ENCODE measurements at places on chromosomes 4 and X.

DNA sequence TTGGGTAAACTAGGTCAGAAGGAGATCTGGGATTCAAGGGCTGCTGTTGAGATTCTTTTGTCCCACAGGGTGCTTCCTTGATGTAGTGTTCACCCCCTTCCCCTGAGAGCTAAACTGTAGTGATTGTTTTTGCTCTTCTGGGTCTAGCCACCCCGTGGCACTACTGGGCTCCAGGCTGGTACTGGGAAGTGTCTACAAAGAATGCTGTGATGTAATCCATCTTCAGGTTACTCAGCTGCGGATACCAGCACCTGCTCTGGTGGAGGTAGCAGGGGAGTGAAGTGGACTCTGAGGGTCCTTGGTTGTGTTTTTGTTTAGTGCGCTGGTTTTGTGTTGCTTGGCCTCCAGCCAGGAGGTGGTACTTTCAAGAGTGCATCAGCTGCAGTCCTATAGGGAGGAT is 365.5 kb downstream of the ZNF674 start:
- no peak for DNase-seq

GRCh38 chr4:149718500-149718899 is 97.1 kb downstream of the IQCM start:
- DNase-seq = no peak

DNA sequence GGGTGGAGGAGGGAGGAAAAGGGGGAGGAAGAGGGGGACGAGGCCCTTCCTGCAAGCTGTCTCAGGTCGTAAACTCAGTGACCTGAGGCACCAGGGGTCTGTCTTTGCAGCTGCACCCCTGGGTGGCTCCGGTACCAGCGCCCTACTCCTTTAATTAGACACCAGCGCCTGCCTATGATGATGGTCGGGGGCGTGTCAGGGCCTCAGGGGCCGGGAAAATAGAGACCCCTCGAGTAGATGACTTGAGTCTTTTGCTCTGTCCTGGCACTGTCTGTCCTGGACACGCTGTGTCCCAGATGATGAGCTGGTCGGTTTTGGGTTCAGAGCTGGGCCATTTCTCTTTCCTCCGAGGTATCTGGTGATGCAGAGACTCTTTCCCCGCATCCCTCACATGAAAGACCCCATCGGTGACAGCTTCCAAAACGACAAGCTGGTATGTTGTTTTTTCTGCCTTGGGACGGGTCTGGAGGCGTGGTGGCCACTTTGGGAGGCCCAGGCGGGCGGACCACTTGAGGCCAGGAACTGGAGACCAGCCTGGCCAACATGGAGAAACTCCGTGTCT is 11.2 kb downstream of the SLC25A6 start:
- no peak for DNase-seq

GRCh38 chr4:36208893-36209473 is 35.3 kb downstream of the ARAP2 start:
- no peak for DNase-seq

GRCh38 chr4:188780686-188781085 is 641.4 kb downstream of the TRIML1 start:
- DNase-seq = no peak

- no peak for DNase-seq
Measured at GRCh38 chr4:41394481-41394894, 137.8 kb downstream of the UCHL1 start.

- DNase-seq = no peak
Measured at GRCh38 chr4:2300431-2301224, 38.7 kb upstream of the MXD4 start.

- peak; percentile 75 for DNase-seq
Measured at GRCh38 chr4:40897557-40898203, 147.9 kb downstream of the NSUN7 start.

DNA sequence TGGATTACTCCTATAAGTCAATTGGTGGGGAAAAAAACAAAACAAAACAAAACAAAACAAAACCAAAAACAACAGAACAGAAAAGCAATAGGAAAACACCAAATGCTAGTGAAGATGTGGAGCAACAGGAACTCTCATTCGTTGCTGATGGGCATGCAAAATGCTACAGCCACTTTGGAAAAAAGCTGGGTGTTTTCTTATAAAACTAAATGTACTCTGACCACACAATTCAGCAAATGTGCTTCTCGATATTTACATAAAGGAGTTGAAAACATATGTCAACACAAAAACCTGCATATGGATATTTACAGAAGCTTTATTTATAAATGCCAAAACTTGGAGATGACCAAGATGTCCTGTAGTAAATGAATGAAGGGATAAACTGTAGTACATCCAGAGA is 703.6 kb upstream of the FAM241A start:
- no peak for DNase-seq

DNA sequence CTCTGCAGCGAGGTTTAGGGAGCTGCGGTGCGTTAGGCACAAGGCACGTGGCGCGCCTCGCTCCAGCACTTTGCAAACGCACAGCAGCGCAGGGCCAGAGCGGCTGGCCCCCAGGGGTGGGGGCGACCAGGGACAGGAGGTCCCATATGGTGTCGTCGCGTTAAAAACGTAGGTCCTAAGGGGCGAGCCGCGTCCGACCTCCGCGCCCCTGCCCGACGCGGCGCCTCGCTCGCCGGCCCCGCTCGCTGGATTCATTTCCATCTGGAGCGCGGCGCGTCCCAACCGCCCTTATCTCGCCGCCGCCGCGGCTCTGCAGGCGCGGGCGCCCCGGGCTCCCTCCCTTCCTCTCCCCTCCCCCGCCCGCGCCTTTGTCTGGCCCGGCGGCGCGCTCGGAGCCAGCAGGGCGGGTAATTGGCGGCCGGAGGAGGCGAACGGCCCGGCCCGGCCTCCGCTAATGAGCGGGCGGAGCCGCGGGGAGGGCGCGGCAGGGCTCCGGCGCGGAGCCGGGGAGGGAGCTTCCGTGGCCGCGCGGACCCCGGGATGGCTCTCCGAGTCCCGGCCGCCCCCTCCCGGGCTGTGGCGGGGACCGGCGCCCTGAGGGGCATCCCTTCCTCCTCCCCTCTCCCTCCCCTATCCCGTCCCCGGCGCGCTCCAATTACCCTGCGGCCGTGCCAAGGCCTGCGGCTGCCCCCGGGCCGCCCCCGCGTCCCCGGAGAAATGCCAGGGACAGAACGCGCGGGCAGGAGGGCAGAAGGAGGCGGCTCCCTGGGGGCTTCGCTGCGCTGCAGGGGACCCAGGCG is 409.0 kb downstream of the BCOR start:
- peak; percentile 28 for DNase-seq

DNA sequence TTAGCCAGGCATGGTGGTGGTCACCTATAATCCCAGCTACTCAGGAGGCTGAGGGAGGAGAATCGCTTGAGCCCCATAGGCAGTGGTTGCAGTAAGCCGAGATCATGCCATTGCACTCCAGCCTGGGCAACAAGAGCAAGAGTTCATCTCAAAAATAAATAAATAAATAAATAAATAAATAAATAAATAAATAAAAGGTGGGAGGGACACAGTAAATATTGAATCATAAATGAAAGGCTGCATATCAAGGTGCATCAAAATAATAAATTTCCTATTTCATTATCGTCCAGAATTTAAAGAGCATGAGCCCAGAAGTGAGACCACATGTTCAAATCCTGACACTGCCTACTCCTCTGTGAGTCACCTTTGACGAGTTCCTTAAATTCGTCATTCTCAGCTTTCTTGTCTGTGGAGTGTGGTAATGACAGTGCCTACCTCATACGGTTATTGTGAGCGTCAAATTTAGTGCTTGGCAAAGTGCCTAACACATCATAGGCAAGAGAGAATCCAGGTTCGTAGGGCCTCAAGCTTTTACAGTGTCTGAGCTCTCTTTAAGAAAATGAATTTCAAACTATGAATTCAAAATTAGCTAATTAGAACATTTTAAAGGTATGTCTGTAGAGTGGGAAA is 49.9 kb downstream of the IL15 start:
- no peak for DNase-seq

DNA sequence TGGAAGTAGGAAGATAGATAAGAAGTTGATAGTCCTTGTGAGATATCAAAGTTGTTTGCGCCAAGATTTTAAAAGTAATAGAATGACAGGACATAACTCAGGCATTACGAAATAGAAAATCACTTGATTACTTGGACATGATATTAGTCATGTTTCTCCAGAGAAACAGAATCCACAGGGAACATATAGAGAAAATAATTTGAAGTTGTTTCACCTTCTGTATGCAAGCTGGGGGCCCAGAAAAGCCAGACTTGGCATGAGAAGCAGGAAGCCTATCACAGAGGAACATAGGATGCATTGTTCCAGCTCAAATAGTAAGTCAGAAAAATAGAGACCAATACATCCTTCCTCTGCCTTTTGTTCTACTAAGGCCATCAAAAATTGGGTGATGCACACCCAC is 715.9 kb downstream of the TECRL start:
- no peak for DNase-seq

DNA sequence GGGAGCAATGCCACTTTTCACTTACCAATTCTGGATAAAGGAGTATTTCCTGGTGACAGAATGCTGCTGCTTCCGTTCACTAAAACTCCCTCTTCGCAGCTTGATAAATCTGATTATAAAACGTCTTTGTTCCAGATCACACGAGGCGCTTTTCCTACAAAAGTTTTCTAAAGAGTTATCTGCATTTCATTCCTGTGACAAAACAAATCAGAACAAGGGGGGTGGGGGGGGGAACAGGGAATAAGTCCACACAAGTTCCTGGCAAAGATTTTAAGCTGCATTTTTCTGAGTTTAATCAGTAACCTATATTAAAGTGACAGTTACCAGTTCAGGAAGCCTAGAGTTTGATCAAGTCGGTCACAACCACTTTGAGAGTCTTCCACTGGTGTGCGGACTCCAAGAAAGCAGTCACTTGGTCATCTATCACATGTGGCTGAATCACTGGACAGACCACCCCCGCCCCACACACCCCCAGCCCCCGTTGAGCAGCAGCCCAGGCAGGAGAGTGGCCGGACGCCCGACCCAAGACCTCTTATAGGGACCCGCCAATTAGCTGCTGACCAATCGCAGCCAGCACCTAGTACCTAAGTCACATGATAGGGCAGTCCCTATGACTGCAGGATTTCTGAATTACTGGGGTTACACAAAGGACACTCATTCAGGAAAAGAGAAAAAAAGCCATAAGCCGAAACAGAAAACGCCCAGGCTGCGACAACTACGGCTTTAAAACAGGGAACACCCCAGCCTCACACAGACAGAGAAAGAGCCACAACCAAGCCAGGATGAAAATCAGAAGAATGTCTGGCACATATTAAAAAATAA is 569.3 kb upstream of the DIPK2B start:
- peak; percentile 35 for DNase-seq

DNA sequence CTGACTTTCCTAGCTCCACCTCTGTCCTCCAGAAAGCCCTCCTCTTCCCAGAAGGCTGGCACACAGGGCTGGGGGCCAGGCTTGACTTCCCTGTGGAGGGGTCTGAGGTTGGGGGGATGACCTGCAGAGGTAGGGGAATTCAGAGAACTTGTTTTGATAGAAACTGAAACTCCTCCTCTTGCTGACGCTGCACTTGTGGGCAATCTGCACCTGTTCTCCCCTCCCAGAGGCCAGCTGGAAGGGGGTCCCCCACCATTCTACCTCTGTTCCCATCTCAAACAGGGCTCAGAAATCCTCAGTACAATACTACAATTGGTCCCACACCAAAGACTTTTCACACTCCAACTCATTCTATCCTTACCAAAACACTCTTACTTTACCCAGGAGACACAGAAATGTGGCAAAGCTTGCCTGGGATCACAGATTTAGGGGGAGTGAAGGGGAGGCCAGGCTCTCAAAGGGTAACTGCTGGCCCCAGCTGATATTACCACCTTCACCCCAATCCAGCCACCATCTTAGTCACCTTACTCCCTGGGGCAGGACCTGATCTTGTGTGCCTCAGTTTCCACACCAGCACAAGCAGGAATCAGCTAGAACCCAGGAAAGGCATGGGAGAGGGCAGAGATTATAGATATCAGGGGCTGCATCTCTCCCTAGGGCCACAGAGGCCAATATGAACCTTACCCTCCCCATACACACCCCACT is 18.5 kb downstream of the OTUD5 start:
- peak; percentile 67 for DNase-seq

DNA sequence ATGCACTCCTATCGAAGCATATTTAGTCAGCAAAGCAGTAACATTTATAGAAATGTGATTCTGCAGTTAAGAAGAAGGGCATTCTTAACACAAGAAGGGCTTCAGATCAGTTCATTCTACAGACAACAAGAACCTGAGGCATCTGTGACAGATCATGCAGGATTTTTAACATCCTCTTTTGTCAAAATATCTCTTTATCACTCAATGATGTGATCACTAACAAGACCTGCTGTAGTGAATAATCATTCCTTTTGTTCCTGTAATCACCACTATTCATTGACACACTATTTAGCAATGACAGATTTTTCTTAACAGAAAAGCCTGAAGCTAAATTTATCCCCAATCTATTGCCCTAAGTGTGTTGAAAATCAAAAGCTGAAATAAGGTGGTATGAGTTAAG is 47.8 kb upstream of the ARHGAP24 start:
- DNase-seq = no peak

DNA sequence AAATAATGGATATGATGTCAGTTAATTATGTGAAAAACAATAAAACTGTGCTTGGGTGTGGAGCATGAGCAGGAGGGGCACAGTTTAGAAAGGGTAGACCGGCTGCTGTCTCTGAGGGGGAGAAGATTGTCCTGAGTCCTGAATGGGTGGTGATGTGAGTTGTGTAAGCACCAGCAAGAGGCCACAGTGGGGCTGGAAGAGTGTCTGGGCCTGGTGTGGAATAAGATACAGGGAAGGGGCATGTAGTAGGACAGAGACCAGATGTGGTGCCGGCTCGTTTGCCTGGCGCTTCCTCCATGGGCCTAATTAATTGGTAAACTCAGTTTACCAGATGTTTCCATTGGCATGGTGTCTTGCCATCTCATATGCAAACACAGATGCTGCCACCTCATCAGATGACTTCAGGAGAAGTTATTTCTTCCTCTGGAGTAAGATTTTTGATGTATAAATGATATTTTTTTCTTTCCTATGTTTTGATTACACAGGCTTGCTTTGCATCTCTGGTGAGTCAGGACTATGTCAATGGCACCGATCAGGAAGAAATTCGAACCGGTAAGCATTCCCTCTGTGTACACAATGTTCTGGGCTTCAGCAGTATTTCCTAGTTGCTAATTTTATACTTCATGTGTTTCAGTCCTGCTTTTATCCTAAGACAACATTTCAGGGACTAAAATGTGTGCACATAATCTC is 5.1 kb downstream of the MED28 start:
- DNase-seq = no peak

- no peak for DNase-seq
Measured at GRCh38 chrX:4741024-4741423, 1027.6 kb upstream of the PRKX start.

GRCh38 chr4:23169608-23170311 is 477.0 kb downstream of the GBA3 start:
- no peak for DNase-seq

- no peak for DNase-seq
Measured at GRCh38 chrX:119477812-119478232, 9.6 kb downstream of the SLC25A5 start.
